ENCODE measurements at places on chromosomes 5 and 9.

DNA sequence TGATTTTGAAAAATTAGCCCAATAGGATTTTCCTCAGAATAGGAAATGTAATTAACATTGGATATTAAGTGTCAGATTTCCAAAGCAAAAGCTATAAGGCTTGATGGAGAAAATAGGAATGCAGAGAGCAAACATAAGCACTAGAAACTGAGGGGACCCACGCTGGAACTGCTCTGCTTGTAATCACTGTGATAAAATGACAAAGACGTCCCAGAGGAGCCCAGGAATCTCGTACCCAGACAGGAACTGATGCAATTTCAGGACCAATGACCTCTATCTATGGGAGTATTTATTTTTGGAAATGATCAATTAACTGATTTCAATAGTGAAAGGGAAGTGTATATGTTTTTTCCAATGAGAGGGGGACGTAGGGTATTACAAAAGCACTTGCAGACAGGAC is 714.5 kb upstream of the WWC1 start:
- no peak overlapping the region for H3K27ac ChIP-seq
- no peak for DNase-seq
- H3K36me3 ChIP-seq: no peaks in the 10 kb centered on the region
- H3K4me1 ChIP-seq: peaks cover 3% of the 10 kb centered on the region
- H3K27me3 ChIP-seq: peaks cover 25% of the 10 kb centered on the region

DNA sequence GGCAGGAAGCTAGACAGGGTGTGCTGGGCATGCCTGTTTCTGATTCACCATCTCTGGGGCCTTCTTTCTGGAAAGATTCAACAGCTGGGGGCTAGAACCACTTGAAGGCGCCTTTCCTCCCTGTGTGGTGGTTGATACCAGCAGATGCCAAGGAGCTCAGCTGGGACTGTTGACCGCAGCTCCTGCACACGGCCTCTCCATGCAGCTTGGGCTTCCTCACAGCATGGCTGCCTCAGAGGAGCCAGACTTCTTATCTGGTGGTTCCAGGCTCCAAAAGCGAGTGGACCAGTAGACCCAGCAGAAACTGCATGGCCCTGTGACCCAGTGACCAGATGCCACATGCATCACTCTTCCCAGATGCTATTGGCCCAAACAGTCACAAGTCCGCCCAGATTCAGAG is 74.7 kb upstream of the COL5A1 start:
- H3K27ac ChIP-seq: no peak overlapping the region
- H3K27me3 ChIP-seq: no peaks in the 10 kb centered on the region

GRCh38 chr9:137804908-137805630 is 72.5 kb upstream of the CACNA1B start:
- H3K4me1 ChIP-seq: peaks cover 9% of the 10 kb centered on the region
- peaks cover 30% of the 10 kb centered on the region for H3K36me3 ChIP-seq
- no peak for DNase-seq
- no peaks in the 10 kb centered on the region for H3K27me3 ChIP-seq
- no peak overlapping the region for H3K27ac ChIP-seq

DNA sequence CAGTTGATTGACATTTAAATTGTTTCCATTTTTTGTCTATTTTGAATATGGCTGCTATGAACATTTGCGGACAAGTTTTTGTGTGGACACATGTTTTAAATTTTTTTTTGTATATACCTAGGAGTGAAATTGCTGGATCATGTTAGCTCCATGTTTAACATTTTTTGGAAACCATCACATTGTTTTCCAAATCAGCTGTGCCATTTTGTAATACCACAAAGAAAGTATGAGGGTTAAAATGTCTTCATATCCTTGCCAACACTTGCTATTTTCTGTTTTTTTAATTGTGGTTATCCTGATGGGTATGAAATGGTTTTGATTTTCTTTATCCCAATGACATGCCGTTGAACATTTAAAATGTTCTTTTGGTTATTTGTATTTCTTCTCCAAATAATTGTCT is 52.1 kb downstream of the CARTPT start:
- H3K27ac ChIP-seq: no peak overlapping the region
- H3K4me1 ChIP-seq: peaks cover 7% of the 10 kb centered on the region
- peaks cover 22% of the 10 kb centered on the region for H3K27me3 ChIP-seq

- H3K36me3 ChIP-seq: no peaks in the 10 kb centered on the region
- DNase-seq: no peak
- H3K4me3 ChIP-seq: no peak overlapping the region
- no peaks in the 10 kb centered on the region for H3K4me1 ChIP-seq
- no peak overlapping the region for H3K27ac ChIP-seq
Observed at GRCh38 chr5:18243846-18244245, 609.6 kb downstream of the TAF11L14 start.

DNA sequence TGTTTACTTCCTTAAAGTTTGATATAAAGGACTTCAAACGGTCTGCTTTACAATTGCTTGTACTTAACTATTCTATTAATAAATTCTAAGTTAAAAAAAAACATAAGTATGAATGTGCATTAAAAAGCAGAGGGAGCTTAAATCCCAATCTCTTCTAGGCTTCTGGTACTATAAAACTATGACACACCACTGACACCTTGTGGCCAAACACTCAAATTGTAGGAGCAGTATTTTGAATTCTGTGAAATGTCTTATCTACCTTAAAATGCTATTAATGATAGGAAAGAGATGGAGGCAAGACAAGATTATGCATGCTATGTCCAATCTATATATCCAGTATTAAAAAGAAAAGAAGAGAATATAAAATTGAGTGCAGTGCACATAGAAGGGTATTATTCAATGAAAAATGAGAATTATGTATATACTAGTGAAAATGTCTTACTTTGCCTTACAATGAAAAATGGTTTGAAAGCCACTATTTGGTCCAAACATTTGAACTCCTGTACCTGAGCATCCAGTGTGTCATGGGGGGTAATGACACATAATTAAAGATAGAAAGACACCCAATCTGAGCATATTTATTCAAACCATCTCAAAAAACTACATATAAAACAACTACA is 87.6 kb downstream of the ERP44 start:
- no peak overlapping the region for H3K4me3 ChIP-seq
- H3K27me3 ChIP-seq: no peaks in the 10 kb centered on the region
- no peak for DNase-seq
- H3K36me3 ChIP-seq: peaks cover 11% of the 10 kb centered on the region
- peaks cover 1% of the 10 kb centered on the region for H3K4me1 ChIP-seq

DNA sequence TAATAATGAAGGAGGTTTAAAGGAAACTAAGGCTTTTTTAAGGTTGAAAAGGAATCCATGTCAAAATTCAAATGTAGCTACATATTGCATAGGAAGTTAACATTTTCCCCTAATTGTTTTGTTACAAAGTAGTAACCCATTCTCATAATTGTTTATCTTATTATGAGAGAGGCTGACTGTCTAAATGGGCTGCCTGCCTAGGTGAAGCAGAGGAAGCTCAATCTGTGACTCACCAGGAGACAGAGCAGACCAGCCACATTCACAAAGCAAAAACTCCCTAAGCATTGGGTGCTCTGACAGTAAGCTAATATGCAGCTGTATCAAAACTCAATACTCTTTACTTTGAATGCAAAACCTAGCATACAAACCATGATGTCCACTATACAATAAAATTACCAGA is 208.5 kb downstream of the ROR2 start:
- H3K27ac ChIP-seq: no peak overlapping the region
- H3K4me3 ChIP-seq: no peak overlapping the region
- H3K36me3 ChIP-seq: no peaks in the 10 kb centered on the region
- no peak for DNase-seq

DNA sequence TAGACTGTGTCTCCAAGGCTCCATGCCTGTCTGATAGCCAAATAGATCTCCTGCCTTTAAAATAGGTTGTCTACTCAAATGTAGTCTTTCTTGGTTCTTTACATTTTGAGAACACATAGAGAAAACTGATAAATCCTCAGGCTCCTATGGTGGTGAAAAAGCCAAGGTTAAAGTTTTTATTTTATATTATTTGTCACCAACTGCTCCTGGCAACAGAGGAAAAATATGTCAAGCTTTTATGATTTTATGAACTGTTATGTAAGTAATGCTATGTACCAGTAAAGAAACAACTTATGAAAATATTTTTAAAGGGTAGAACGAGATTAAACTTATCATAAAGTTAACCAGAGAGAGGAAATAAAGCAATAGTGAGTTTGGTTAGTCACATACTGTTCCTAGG is 222.8 kb downstream of the NR2F1-AS1 start:
- H3K27me3 ChIP-seq: no peaks in the 10 kb centered on the region
- no peak for DNase-seq
- no peak overlapping the region for H3K27ac ChIP-seq
- H3K36me3 ChIP-seq: no peaks in the 10 kb centered on the region
- H3K4me1 ChIP-seq: no peaks in the 10 kb centered on the region

GRCh38 chr9:110255463-110256379 is 586 bp downstream of the TXN start:
- peak; percentile 67 for DNase-seq
- H3K27me3 ChIP-seq: peaks cover 2% of the 10 kb centered on the region
- H3K4me1 ChIP-seq: peaks cover 29% of the 10 kb centered on the region
- H3K36me3 ChIP-seq: peaks cover 9% of the 10 kb centered on the region
- H3K4me3 ChIP-seq: peak overlapping the region; percentile 99
- H3K27ac ChIP-seq: peak overlapping the region; percentile 99

- H3K27ac ChIP-seq: no peak overlapping the region
- no peak overlapping the region for H3K4me3 ChIP-seq
- no peak for DNase-seq
- H3K27me3 ChIP-seq: no peaks in the 10 kb centered on the region
Observed at GRCh38 chr5:24065779-24066178, 558.4 kb downstream of the PRDM9 start.

- H3K4me1 ChIP-seq: peaks cover 11% of the 10 kb centered on the region
- H3K36me3 ChIP-seq: peaks cover 34% of the 10 kb centered on the region
- no peak for DNase-seq
- H3K27ac ChIP-seq: no peak overlapping the region
- no peaks in the 10 kb centered on the region for H3K27me3 ChIP-seq
Observed at GRCh38 chr9:120571443-120572257, 8.3 kb downstream of the CDK5RAP2 start.

GRCh38 chr5:177389241-177390169 is 5.3 kb downstream of the SLC34A1 start:
- H3K27me3 ChIP-seq: no peaks in the 10 kb centered on the region
- H3K27ac ChIP-seq: peak overlapping the region; percentile 88
- peak overlapping the region; percentile 45 for H3K4me3 ChIP-seq
- peak; percentile 47 for DNase-seq
- H3K36me3 ChIP-seq: no peaks in the 10 kb centered on the region

- no peak overlapping the region for H3K27ac ChIP-seq
- H3K4me3 ChIP-seq: no peak overlapping the region
- no peak for DNase-seq
- H3K27me3 ChIP-seq: peaks cover 2% of the 10 kb centered on the region
Observed at GRCh38 chr5:65861830-65862241, 64.5 kb upstream of the ERBIN start.

DNA sequence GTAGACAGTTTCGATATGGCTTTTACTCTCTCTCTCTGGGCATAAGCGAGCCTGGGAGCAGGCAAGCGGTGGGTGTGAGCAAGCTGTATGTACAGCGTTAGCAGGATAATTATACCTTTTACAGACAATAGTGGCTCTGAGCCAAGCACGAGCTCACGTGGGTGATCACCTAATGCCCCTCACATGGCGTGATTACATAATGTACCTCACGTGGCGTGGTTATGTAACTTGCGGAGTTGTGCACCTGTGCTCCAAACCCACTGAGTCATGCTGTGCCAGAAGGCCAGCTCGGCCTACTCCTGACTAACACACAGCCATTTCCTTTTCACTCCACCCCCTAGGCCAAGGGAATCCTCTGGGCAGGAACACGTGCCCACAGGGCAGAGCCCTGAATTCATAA is 797.2 kb downstream of the EFNA5 start:
- DNase-seq: no peak
- no peaks in the 10 kb centered on the region for H3K36me3 ChIP-seq
- H3K27ac ChIP-seq: no peak overlapping the region
- H3K27me3 ChIP-seq: no peaks in the 10 kb centered on the region
- H3K4me3 ChIP-seq: no peak overlapping the region
- no peaks in the 10 kb centered on the region for H3K4me1 ChIP-seq

GRCh38 chr9:1759009-1759408 is 256.1 kb upstream of the SMARCA2 start:
- no peak overlapping the region for H3K27ac ChIP-seq
- no peaks in the 10 kb centered on the region for H3K36me3 ChIP-seq
- H3K4me1 ChIP-seq: no peaks in the 10 kb centered on the region
- no peak for DNase-seq
- H3K27me3 ChIP-seq: peaks cover 6% of the 10 kb centered on the region
- no peak overlapping the region for H3K4me3 ChIP-seq

GRCh38 chr9:122672481-122672880 is 2.4 kb upstream of the OR1L3 start:
- no peaks in the 10 kb centered on the region for H3K4me1 ChIP-seq
- peaks cover 10% of the 10 kb centered on the region for H3K27me3 ChIP-seq
- H3K27ac ChIP-seq: no peak overlapping the region
- H3K4me3 ChIP-seq: no peak overlapping the region

GRCh38 chr9:5375790-5376477 is 36.3 kb upstream of the RLN1 start:
- peaks cover 17% of the 10 kb centered on the region for H3K4me1 ChIP-seq
- no peak for DNase-seq
- H3K4me3 ChIP-seq: no peak overlapping the region
- H3K36me3 ChIP-seq: peaks cover 16% of the 10 kb centered on the region
- H3K27me3 ChIP-seq: no peaks in the 10 kb centered on the region

- H3K27ac ChIP-seq: no peak overlapping the region
- H3K4me1 ChIP-seq: peaks cover 3% of the 10 kb centered on the region
- DNase-seq: no peak
- H3K36me3 ChIP-seq: no peaks in the 10 kb centered on the region
- no peak overlapping the region for H3K4me3 ChIP-seq
Observed at GRCh38 chr5:177982956-177983355, 13.1 kb downstream of the PROP1 start.

GRCh38 chr9:9747787-9748186 is 865.0 kb downstream of the PTPRD start:
- no peaks in the 10 kb centered on the region for H3K27me3 ChIP-seq
- no peaks in the 10 kb centered on the region for H3K36me3 ChIP-seq
- no peaks in the 10 kb centered on the region for H3K4me1 ChIP-seq
- no peak overlapping the region for H3K27ac ChIP-seq

GRCh38 chr9:74333384-74334032 is 163.6 kb upstream of the RORB start:
- H3K4me3 ChIP-seq: peak overlapping the region; percentile 67
- DNase-seq: no peak
- H3K27me3 ChIP-seq: no peaks in the 10 kb centered on the region
- no peaks in the 10 kb centered on the region for H3K36me3 ChIP-seq

- no peaks in the 10 kb centered on the region for H3K27me3 ChIP-seq
- no peak for DNase-seq
- no peak overlapping the region for H3K27ac ChIP-seq
Observed at GRCh38 chr5:26805076-26805475, 233.3 kb downstream of the CDH9 start.

DNA sequence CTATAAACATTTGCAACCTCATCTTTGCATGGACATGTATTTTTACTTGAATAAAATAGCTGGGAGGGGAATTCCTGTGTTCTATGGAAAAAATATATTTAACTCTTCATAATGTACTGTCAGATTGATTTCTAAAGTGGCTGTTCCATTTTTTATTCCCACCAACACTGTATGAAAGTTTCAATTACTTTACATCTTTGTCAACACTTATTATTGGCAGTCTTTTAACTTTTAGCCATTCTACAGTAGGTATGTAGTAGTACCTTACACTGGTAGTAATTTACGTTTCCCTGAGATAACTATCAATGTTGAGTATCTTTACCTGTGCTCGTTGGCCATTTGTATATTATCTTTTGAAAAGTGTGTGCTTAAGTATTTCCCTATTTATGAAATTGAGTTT is 429.7 kb downstream of the KIAA0825 start:
- H3K4me1 ChIP-seq: no peaks in the 10 kb centered on the region
- peaks cover 9% of the 10 kb centered on the region for H3K27me3 ChIP-seq
- DNase-seq: no peak
- no peak overlapping the region for H3K4me3 ChIP-seq
- no peak overlapping the region for H3K27ac ChIP-seq
